ENCODE measurements at places on chromosomes 3 and 15.

DNA sequence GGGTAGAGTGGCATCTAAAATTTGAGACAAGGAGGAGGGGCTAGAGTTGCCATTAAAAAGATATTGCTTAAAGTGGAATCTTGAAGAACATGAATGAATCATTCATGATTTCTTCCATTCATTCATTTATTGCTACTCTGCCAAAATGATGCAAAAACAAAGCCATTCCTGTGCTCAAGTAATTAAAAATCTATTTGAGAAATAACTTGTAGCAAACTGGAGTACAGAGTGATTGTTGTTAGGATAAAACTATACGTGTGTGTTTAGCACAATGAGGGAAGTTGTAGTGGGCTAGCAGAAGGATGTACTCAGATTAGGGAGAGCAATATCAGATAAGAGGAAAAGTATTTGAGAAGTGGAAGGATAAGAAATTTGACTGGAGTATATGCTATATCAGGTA is 11.7 kb upstream of the CLDN1 start:
- no peak overlapping the region for H3K4me3 ChIP-seq
- H3K27ac ChIP-seq, result no peak overlapping the region
- H3K36me3 ChIP-seq, result no peaks in the 10 kb centered on the region

GRCh38 chr15:33561407-33561806 is 250.6 kb downstream of the RYR3 start:
- H3K27ac ChIP-seq, result no peak overlapping the region
- H3K4me1 ChIP-seq, result no peaks in the 10 kb centered on the region
- no peak for DNase-seq
- no peak overlapping the region for H3K4me3 ChIP-seq

DNA sequence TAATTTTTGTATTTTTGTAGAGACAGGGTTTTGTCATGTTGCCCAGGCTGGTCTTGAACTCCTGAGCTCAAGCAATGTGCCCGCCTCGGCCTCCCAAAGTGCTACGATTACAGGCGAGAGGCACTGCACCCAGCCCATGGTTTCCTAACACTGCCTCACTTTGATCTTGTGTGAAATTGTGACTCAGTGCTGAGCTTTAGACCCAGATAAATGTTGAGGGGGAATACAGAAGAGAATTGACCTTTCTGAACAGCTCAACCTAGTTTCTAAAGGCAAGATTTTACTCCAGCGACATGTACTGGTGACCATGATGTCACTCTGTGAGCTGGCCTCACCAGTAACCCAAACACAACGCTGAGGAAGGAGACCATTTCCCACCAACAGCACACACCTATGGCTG is 73.5 kb downstream of the ATP1B3 start:
- no peak for DNase-seq
- no peak overlapping the region for H3K4me3 ChIP-seq
- H3K36me3 ChIP-seq, result peaks cover 2% of the 10 kb centered on the region

GRCh38 chr3:144502402-144502801 is 530.8 kb downstream of the DIPK2A start:
- no peak for DNase-seq
- no peaks in the 10 kb centered on the region for H3K4me1 ChIP-seq
- no peaks in the 10 kb centered on the region for H3K36me3 ChIP-seq
- no peak overlapping the region for H3K27ac ChIP-seq

GRCh38 chr3:111803123-111803593 is 55.9 kb upstream of the PHLDB2 start:
- no peak overlapping the region for H3K27ac ChIP-seq
- DNase-seq, result no peak
- no peak overlapping the region for H3K4me3 ChIP-seq

DNA sequence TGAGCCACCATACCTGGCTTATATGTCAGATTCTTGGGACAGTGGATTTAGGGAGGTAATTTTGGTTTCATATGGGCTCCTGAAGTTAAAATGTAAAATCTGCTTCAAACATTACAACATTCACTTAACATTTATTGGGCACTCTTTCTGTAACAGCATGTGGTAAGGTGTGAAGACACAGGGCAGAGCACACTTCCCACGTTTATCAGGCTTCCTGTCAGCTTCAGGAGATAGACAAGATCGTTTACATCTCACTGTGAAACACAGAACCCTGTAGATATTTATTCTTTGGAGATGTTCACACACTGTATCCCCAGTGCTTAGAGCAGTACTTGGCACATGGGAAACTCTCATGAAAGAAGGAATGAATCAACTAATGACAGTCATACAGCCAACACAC is 426.0 kb upstream of the RARB start:
- H3K4me1 ChIP-seq, result no peaks in the 10 kb centered on the region
- no peaks in the 10 kb centered on the region for H3K27me3 ChIP-seq
- no peak overlapping the region for H3K27ac ChIP-seq
- DNase-seq, result no peak

- no peak overlapping the region for H3K4me3 ChIP-seq
- peaks cover 11% of the 10 kb centered on the region for H3K4me1 ChIP-seq
- no peak for DNase-seq
- H3K27ac ChIP-seq, result peak overlapping the region; percentile 35
- H3K27me3 ChIP-seq, result no peaks in the 10 kb centered on the region
- H3K36me3 ChIP-seq, result peaks cover 7% of the 10 kb centered on the region
Observed at GRCh38 chr3:150680562-150680961, 23.2 kb downstream of the ERICH6 start.

GRCh38 chr15:66389098-66389858 is 2.6 kb downstream of the MAP2K1 start:
- peaks cover 7% of the 10 kb centered on the region for H3K36me3 ChIP-seq
- DNase-seq, result no peak
- no peaks in the 10 kb centered on the region for H3K27me3 ChIP-seq
- peaks cover 71% of the 10 kb centered on the region for H3K4me1 ChIP-seq

DNA sequence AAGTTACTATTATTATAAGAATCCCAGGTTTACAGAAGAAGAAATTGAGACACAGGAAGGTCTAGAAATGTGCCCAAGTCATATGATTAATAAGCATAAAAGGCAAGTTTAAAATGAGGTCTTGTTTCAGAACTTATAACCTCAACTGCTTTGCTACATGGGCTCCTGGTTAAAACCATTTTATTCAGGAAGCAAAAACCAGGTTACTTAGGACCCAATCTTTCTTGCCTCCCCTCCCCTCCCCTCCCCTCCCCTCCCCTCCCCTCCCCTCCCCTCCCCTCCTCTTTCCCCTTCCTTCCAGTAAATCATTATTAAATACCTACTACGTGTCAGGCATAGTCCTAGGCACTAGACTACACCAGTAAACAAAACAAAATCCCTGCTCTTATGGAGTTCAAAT is 93.9 kb downstream of the NAALADL2 start:
- H3K27me3 ChIP-seq, result no peaks in the 10 kb centered on the region
- H3K27ac ChIP-seq, result no peak overlapping the region
- DNase-seq, result no peak
- no peaks in the 10 kb centered on the region for H3K36me3 ChIP-seq

- no peaks in the 10 kb centered on the region for H3K4me1 ChIP-seq
- DNase-seq, result no peak
- no peak overlapping the region for H3K27ac ChIP-seq
- peaks cover 7% of the 10 kb centered on the region for H3K27me3 ChIP-seq
Observed at GRCh38 chr3:99700631-99701268, 62.4 kb downstream of the COL8A1 start.

GRCh38 chr15:78004222-78004727 is 73.2 kb downstream of the TBC1D2B start:
- no peak for DNase-seq
- H3K4me1 ChIP-seq, result peaks cover 37% of the 10 kb centered on the region
- H3K27ac ChIP-seq, result peak overlapping the region; percentile 90

- no peak overlapping the region for H3K4me3 ChIP-seq
- no peaks in the 10 kb centered on the region for H3K27me3 ChIP-seq
- H3K27ac ChIP-seq, result no peak overlapping the region
Observed at GRCh38 chr3:177917234-177917861, 618.9 kb upstream of the KCNMB2 start.

All from T-helper 17 cell (primary cell).